ENCODE measurements at places on chromosomes 1 and 21.

DNA sequence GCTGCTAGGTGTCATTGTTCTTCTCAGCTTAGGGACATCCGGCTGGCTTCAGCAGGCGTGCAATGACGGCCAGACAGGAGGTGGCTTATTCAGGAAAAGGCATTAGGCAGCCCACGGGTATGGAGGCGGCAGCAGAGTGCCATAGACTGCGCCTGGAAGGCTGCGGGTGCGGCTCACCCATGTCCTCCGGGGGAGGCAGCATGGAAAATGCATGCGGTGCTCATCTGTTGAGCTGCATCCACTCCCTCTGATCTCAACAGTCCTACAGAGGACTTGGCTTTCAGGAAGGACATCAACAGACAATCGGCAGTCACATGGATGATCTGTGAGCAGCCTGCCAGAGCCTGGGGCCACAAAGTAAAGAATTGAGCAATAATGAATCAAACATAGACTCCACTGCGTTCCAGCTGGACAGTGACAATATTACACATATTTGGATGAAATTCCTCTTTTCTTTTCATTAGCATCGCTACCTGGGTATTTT is 42.9 kb downstream of the UMODL1 start:
- no peak for DNase-seq

DNA sequence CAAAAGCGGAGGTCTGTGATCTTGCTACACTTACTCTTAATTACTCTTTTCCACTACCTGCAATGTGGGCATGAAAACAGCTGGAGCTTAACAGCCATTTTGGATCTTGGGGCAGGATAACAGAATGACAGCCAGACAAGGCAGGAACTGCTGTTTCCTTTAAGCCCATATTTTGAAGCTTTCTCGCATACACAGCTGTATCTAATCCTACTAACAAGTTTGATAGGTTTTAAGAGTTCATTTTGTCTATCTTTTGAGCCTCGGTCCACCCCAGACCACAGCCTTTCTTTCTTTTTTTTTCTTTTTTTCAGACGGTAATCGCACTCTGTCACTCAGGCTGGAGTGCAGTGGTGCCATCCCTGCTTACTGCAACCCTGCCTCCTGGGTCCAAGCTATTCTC is 42.4 kb upstream of the CRB1 start:
- no peak for DNase-seq

DNA sequence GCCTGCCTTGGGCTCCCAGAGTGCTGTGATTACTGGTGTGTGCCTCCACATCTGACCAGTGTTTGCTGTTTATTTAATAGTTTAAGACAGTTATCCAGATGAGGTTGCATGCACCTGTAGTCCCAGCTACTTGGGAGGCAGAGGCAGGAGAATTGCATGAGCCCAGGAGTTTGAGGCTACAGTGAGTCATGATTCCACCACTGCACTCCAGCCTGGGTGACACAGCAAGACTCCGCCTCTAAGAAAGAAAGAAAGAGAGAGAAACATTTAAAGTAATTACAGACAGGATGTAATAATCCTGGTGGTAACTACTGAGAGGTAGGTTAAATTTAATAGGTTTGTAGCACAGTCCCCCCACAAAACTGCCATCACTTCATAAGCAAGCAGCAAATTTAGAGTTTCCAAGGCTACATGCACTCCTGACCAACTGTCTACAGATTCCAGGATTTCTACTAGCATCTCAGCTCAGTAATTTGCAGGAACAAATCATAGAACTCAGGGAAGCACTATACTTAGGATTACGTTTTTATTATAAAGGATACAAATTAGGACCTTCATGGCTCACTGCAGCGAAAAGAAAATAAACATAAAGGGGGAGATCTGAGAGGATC is 89.6 kb downstream of the PKN2 start:
- no peak for DNase-seq

GRCh38 chr1:225044258-225044657 is 114.8 kb downstream of the DNAH14 start:
- no peak for DNase-seq

- peak; percentile 21 for DNase-seq
Measured at GRCh38 chr1:100463791-100464424, 74.0 kb upstream of the GPR88 start.

- no peak for DNase-seq
Measured at GRCh38 chr1:164802529-164803282, 243.7 kb downstream of the PBX1 start.

DNA sequence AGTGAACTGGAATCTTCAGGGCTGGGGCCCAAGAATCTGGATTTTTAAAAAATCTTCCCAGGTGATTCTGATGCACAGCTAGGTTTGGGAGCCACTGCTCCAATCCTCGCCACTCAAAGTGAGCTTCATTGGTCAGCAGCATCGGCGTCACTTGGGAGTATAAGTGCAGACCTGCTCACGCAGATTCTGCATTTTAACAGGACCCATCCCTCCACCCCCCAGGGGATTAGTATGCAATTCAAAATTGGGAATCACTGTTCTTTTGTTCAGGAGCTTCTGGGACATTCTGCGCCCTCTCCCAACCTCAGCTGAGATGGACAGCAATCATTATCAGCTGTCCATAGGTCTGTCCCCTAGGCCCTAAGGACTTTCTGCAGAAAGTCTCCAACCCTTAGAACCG is 53.5 kb downstream of the LGR6 start:
- DNase-seq = no peak

Measured in NCI-H2029 treated with DMSO at 0.1 percent for 48 hours (cell line).